ENCODE measurements at places on chromosomes 3 and 15.

DNA sequence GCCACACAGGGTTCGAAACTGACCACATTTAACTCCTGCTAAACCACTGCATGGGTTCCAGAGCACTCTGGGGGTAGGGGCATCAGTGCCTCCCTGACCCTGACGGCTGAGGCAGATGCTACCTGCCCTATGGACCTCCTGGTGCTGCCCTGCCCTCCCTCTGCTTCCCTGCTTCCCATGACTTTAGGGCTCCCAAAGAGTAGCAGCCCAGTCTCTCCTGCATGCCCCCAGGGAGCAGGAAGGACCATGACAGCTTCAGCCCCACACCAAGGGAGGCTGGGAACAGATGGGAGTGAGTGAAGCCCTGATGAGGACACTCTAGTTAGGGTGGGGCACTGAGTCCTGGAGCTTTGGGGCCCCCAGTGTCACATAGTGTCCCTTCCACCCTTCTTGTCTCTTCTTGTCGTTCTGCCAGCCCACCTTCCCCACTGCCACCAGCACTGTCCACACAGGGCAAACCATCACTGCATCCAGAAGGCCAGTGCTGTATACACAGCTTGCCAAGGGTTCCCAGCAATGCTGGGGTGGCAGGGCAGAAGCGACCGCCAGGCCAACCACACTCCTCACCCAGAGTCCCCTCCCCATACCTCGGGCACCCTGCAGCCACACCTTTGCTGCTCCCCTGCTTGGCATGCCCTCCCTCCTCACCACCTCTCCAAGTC lies 31.0 kb downstream of the SRPRB start:
- DNase-seq: no peak

DNA sequence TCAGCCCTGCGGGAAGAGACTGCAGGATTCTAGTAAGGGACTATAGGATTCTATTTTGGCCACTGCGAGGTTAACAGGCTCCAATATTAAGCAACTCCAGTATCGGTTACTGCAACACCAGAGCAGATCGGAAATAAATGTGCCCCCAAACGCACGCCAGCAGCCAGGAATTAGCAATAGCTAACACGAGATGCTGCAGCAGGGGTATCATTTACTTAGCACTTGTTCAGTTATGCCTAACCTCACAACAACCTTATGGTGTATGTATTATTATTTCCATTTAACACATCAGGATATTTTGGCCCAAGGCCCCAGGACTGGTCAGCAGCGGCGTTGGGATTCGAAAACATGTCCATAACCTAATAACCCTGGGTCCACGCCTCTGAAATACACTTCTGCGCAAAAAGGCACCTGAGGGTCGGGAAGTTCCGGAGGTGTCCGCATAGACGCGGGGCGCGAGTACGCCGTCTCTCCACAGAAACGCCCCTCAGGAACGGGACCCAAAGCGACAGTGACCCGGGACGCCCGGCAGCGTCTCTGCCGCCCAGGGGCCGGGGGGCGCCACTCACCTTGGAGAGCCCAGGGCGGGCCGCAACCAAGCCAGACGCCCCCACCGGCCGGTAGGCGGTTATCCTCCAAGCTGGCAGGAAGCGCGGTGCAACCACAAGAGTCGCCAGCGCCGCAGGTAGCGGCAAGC lies 681 bp downstream of the PIK3CB start:
- no peak for DNase-seq

DNA sequence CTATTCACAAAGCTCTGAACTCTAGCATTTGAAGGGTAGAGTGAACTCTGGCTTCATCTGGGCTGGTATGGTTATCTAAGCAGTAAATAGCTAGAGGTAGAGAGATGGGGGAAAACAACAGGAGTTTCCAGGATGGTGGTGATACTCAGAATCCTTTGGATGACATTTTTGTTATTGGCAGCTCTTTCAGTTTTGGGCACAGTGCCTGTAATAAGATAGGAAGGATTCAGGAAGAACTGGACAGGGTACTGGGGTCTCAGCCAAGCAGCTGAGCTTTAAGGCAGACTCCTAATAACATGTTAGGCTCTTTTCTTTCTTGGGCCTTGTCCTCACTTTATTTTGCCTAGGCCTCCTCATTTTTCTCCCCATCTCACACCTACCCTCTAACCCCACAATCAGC lies 338.5 kb downstream of the CADM2 start:
- no peak for DNase-seq

DNA sequence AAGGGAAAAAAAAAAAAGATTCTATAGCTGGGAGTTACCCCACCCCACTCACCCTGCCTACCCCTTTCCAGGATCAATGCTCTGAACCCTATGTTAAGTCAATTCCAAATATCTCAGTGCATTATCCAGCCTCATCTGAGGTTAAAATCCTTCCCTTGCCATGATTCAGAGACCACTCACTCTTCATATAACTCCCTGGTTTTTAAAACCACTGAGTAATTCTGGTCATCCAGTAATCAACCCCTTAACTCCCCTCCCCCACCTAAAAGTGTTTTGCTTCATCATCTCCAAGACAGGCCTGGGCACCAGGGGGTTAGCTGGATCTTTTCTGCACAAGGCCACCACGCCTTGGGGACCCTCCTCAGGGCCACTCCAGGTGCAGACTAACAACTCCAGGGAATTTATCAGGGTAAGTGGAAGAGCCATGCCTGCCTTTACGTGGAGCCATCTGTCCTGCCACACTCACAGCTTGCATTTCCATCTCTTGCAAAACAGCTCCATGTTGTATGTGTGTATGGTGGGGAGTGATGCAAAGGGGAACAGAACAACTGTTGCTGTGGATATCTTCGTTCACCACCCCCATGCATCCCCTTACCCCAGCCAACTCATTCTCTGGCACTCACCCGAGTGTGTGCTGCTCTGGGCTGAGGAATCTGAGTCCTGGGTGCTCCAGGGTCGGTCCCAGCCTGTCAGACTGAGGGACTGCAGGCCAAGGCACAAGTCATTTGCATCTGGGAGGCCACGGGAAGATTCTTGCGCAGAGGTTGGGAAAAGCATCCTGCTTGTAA lies 30.7 kb upstream of the RPS17 start:
- DNase-seq: no peak

DNA sequence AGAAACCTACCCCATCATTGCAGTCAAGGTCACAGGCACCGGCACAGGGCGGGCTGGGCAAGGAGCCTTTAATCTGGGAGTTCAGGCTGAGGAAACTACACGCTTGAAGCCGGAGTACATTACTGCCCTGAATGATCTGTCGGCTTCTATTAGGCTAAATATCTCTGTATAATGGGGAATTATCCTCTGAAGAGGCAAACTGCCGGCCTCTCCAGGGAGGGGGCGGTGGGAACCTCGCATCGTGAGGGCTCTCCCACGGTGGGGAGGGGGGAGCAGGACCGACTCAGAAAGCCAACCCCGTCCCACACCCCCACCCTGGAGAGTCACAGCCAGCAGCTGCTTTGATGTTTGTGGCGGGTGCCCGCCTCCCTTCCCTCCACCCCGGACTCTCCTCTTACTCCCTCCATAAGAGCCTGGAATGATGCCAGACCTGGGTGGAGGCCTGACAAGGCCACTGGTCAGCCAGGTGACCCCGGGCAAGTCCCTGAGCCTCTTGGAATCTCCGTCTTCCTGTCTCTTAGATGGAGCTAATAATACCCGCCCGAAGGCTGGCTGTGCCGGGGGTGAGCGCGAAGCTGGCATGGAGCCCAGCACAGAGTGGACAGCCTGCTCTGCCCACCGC lies 63.4 kb upstream of the LINGO1 start:
- no peak for DNase-seq

GRCh38 chr3:100083209-100083608 lies 31.1 kb downstream of the FILIP1L start:
- DNase-seq: no peak

DNA sequence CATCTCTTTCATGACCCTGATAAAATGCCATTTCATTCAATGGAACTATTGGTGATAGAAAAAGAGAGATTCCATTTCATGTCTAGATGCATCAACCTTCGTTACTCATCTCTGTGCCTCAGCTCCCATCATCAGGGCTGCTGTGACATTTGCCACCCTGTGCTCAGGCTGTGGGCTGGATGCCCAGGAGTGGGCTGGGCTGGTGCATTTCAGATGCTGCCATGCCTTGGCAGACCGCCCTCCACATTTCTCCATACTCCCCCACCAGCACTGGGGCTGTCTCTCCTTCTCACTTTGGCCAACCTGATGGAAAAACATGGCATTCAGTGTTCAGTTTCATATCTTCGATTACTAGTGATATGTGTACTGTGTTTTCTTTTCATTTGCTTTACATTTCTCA lies 59.1 kb downstream of the DNASE1L3 start:
- DNase-seq: no peak

- peak; percentile 29 for DNase-seq
These were observed 5.4 kb upstream of the SENP7 start for GRCh38 chr3:101518421-101518871.

DNA sequence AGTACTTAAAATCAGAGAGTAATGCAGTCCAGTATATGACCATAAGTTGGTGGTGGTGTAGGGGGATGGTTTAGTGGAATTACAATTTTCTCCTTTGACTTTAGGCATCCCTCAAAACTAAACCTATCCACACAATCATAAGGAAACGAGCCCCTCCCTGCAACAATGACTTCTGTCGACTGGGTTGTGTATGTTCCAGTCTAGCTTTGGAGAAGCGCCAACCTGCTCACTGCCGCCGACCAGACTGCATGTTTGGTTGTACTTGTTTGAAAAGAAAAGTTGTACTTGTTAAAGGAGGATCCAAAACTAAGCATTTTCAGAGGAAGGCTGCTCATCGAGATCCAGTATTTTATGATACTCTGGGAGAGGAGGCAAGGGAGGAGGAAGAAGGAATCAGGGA lies 52.8 kb downstream of the MGA start:
- DNase-seq: no peak

DNA sequence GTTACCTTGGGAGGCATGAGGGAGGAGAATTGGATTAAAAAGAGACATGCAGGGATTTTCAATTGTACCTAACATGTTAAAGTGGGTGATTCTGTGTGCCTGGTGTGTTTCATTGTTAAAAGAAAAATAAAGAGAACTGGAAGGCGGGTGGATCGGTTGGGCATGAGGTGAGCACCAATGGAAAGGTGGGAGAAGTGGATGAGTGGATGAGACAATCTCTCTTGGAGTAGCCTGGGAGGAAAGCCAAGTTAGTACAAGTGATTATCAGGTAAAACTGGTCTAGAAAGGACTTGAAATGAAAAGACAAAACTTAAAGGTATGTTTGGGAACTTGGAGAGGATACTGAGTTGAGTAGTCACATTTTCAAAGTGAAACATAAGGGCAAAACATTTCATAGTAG lies 12.1 kb downstream of the VEPH1 start:
- DNase-seq: no peak

DNA sequence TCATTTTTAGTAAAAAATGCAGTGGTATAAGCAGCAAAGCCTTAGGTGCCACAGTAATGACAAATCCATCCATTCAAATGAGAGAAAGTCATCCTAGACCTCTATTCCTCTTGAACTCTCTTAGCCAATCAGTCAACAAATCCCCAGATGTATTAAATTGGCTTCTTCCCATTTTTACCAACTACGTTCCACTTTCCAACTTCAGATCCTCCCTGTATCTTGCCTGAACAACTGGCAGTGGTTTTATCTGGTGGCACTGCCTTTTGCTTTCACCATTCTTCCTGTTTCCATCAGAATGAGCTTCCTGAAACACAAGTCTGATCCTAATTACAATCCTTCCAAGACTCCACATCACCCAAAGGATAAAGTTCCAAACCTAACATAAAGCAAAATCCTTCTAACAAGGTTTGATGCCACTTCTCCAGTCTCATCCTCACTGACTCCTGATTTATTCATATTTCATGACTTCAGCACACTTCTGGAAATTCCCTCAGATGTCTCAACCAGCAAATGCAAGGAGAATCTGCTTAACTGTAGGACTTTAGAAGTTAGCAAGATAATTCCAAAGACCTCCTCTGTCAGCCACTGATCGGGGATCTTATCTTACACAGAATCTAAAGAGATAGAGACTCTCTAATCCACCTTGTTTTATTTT lies 69.8 kb upstream of the SLC4A7 start:
- DNase-seq: no peak

- DNase-seq: no peak
These were observed 14.2 kb downstream of the CRBN start for GRCh38 chr3:3165241-3165640.

- DNase-seq: no peak
These were observed 1.6 kb upstream of the ANXA2 start for GRCh38 chr15:60399246-60399915.

DNA sequence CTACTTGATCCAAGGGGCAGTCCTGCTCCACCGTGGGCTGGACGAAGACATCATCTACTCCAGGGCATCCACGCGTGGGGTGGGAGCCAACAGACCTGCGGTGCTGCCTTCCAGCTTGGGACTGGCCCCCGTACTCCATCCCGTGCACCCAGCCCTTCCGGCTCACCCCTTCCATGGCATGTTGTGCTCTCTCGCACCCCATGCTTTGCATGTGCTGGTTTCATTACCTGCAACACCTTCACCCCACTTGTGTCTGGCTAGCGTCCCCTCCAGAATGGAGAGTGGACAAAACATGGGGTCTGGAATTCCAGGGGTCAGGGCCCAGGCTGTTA lies 30.2 kb downstream of the SEMA7A start:
- DNase-seq: no peak

DNA sequence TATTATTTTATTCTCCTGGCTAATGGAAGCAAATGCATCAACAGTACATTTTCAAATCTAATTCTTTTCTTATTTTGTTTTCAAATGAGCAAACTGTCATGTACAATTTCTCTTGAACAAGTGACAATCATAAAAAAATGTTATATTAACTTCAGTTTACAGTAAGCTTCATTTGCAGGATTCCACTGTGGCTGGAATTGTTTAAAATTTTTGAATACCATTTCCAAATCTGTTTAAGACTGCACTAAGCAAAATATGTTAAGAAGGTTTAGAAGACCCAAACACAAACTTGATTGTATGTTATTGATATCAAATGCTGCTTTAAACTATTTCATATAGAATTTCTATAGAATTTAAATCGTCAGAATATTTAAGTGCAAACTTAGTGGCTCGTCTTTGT lies 92.8 kb downstream of the ZNF280D start:
- DNase-seq: no peak

DNA sequence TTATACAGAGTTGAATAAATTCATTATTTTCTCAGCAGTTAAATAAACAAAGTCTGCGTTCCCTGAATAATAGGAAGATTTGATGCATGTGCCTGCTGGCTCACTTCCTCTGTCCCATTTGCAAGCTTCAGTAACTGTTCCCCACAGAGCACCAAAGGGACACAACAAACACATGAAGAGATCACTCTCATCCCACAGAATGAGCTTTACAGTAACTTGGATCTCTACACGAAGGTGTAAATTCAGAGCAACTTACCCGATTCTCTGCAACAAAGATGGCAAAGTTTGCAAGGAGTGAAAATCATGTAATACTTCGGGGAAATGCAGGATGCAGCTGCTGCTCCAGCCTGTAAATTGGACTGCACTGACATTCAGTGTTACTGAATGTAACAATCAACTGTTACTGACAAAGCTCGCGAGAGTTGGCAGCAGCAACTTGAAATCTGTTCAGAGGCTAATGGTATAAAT lies at the start of gene BCHE:
Gene BCHE, minus strand, starts transcription at position 366 of the 468 bp plus-strand sequence. CDS start 6,390 bp downstream, outside the sequence.
- DNase-seq: no peak

GRCh38 chr15:89177116-89177515 lies 44.3 kb downstream of the RLBP1 start:
- DNase-seq: no peak
